ENCODE measurements at places on chromosomes 16 and 17.

GRCh38 chr17:79990051-79990592, 45.5 kb downstream of the TBC1D16 start:
- H3K4me1 ChIP-seq: peaks cover 15% of the 10 kb centered on the region
- DNase-seq: no peak

DNA sequence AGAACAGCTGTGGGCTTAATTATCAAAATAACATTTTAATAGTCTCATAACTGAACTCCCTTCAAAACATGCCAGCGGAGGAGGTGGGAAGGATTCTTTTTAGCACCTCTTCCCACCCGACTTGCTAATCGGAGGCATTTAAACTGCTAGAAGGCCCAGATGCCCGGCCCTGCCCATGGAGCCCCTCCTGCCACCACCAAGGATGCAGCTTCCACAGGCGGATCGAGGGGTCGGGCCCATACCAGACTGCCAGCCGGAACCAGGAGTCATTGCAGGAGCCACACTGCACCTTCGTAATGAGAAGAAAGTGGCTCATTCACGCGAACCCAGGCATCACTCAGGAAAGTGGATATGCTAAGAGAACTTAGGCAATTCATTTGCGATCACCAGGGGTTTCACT, 201.2 kb downstream of the C16orf78 start:
- H3K36me3 ChIP-seq: no peaks in the 10 kb centered on the region
- no peak for DNase-seq
- H3K4me1 ChIP-seq: no peaks in the 10 kb centered on the region
- no peak overlapping the region for H3K27ac ChIP-seq
- no peaks in the 10 kb centered on the region for H3K27me3 ChIP-seq

DNA sequence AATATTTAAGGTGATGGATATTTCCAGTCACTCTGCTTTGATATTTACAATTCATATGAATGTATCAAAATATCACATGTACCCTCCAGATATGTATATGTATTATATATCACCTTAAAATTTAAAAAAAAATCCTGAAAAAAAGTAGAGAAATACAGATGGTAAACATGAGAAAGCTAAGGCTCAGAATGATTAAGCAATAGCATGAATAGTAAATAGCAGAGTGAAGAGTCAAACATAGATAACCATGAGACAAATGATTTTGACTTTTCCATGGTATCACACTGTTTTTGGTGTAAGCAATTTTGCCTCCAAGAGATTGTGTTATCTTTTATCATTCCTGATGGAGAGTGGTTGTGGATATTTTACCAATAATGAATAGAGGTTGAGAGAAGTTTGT, 868.8 kb downstream of the CDH11 start:
- no peaks in the 10 kb centered on the region for H3K4me1 ChIP-seq
- H3K27ac ChIP-seq: no peak overlapping the region
- no peaks in the 10 kb centered on the region for H3K27me3 ChIP-seq
- DNase-seq: no peak

DNA sequence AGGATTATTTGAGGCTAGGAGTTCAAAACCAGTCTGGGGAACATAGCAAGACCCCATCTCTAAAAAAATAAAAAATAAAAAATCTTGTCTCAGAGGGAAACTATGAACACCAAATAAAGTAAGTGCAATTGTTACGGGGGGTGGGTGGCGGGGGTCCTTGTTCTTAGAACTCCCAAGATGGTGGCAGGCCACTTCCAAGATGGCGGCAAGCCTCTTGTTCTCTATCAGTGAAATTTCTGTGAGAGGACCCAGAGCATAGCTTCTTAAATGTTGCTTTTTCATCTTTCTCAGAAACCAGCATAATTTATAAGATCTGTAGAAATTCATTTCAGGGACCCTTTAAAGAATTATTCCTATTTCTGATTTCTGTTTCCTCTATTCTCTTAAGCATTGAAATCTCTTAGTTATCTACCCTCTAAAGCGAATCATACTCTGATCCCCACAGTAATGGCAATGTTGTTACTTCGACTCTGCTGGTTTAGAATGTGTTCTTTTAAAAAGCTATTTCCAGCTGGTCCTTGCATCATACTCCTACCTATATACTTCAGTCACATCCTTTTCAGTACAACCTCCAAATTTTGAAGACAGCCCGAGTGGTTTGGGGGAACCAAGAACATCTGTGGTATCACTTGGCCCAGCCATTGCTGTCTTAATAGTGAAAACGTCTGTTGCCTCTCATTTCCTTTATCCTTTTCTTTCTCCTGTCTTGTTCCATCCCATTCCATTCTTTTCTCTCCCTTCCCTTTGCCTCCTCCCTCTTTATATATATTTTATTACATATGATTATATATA, 16.2 kb downstream of the RSPRY1 start:
- no peak overlapping the region for H3K4me3 ChIP-seq
- DNase-seq: no peak
- H3K36me3 ChIP-seq: peaks cover 30% of the 10 kb centered on the region
- H3K4me1 ChIP-seq: no peaks in the 10 kb centered on the region

DNA sequence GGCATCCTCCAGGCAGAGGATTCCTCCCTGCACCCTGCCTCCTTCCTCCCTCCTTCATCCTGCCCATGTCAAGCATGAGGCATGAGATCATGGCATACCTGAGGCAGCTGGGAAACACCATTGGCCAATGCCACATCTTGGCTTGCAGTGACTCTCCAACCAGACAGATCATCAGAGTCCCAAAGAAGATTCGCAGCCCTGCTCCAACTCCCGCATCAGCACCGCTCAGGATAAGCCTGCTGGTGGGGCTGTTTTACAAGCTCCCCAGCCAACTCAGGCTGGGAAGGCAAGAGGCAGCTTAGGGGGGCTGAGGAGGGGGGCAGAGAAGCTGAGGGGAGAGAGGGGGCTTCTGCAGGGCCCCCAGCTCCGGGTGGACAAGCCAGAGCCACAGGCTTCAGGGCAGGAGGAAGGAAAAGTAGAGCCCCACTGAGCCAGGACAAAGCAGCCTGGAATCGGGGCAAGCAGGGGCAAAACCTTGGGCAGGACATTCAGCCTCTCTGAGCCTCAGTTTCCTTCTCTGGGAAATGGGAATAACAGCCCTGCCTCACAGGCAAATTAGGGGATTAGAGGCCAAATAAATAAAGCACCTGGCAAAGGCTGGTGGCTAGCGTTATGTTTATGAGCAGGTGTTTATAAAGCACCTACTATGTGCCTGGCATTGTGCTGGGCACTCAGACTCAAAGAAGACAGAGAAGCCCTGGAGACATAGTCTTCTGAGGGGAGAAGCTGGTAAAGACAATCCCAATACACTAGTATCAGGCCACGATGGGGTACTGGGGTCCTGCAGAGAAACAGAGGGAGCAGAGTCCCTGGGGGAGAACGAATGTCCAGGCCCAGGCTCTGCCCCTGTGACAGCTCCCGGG, 88.1 kb downstream of the GOSR1 start:
- H3K36me3 ChIP-seq: no peaks in the 10 kb centered on the region
- H3K27me3 ChIP-seq: no peaks in the 10 kb centered on the region
- no peaks in the 10 kb centered on the region for H3K4me1 ChIP-seq
- no peak overlapping the region for H3K4me3 ChIP-seq
- no peak for DNase-seq

- no peaks in the 10 kb centered on the region for H3K4me1 ChIP-seq
- no peak for DNase-seq
- no peaks in the 10 kb centered on the region for H3K36me3 ChIP-seq
- H3K27me3 ChIP-seq: no peaks in the 10 kb centered on the region
- no peak overlapping the region for H3K27ac ChIP-seq
- no peak overlapping the region for H3K4me3 ChIP-seq
Measured at GRCh38 chr17:5780476-5780875, 196.2 kb upstream of the NLRP1 start.

DNA sequence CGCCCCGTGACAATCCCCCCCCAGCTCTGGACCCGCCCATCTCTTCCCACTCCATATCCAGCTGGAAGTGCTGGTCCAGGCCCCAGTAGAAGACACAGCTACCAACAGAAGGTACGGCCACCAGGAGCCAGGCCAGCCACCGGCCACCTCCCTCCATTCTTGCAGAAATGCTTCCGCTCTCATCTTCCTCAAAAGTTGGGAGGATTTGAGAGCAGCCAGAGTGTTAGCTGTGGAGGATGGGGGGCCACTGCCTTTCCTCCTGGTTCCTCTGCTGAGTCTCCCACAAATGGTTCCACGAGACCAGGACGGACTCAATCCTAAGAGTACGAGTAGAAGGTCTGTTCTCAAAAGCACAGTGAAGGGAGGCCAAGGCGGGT, 78.3 kb downstream of the GAS7 start:
- H3K27ac ChIP-seq: no peak overlapping the region
- no peak overlapping the region for H3K4me3 ChIP-seq
- H3K36me3 ChIP-seq: no peaks in the 10 kb centered on the region
- no peak for DNase-seq
- no peaks in the 10 kb centered on the region for H3K4me1 ChIP-seq

GRCh38 chr16:91484-91883, 13.5 kb downstream of the MPG start:
- no peaks in the 10 kb centered on the region for H3K4me1 ChIP-seq
- no peak overlapping the region for H3K27ac ChIP-seq
- peaks cover 9% of the 10 kb centered on the region for H3K36me3 ChIP-seq
- no peaks in the 10 kb centered on the region for H3K27me3 ChIP-seq
- H3K4me3 ChIP-seq: no peak overlapping the region

- no peaks in the 10 kb centered on the region for H3K27me3 ChIP-seq
- DNase-seq: peak; percentile 68
- H3K4me3 ChIP-seq: peak within 1 kb of the TSS; percentile 91
- H3K27ac ChIP-seq: peak within 1 kb of the TSS; percentile 60
- H3K4me1 ChIP-seq: peaks cover 37% of the 10 kb centered on the region
Measured at GRCh38 chr16:50368410-50369132, at the start of gene BRD7. BRD7 (minus strand) TSS chr16:50368988; CDS start chr16:50368774, 214 bp downstream.

DNA sequence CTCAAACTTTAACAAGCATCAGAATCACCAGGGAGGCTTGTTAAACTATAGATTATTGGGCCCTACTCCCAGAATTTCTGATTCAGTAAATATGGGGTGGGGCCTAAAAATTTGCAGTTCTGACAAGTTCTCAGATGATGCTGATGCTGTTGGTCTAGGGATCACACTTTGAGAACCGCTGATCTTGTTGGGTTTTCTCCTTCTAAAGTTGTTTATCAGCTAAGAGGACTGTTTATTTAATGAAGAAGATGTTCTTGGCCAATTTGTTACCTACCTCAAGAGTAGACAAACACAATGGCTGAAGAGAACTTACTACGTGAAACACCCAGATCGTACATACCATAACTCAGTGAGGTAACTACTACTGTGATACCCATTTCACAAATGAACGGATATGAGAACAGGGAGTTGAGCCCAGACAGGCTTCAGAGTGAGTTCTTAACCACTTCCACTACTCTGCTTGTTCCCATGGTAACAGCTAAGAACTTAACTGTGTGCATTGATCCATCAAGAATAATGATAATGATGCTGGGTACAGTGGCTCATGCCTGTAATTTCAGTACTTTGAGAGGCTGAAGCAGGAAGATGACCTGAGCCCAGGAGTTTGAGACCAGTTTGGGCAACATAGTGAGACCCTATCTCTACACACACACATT, 85.3 kb upstream of the NSRP1 start:
- H3K27ac ChIP-seq: no peak overlapping the region
- H3K4me1 ChIP-seq: no peaks in the 10 kb centered on the region
- DNase-seq: no peak
- peaks cover 6% of the 10 kb centered on the region for H3K27me3 ChIP-seq
- no peaks in the 10 kb centered on the region for H3K36me3 ChIP-seq
- H3K4me3 ChIP-seq: no peak overlapping the region

- H3K4me1 ChIP-seq: no peaks in the 10 kb centered on the region
- no peak for DNase-seq
- H3K36me3 ChIP-seq: no peaks in the 10 kb centered on the region
- H3K27me3 ChIP-seq: no peaks in the 10 kb centered on the region
- no peak overlapping the region for H3K27ac ChIP-seq
Measured at GRCh38 chr16:49639739-49640431, 216.0 kb downstream of the ZNF423 start.

DNA sequence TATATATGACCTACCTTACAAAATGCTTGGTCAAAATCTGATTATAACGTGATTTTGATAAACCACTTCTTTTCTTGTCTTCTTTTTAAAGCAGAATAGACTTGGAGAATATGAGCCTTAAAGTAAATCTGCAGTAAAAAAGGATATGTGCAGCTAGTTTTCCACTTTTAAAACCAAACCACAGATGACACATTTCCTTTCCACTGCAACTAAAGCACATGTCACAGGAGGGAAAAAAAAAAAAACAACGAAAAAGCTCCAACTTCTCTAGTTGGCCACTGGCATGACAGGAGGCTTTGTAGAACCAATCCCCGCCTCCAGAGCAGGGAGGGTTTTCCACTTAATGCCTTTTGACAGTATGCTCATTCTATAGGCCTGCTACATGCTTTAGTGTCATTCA, at the start of gene EVI2A:
Gene EVI2A (minus strand): TSS at position 142 of the 400 bp plus-strand sequence. CDS start 2,609 bp downstream, outside the sequence.
- peak; percentile 72 for DNase-seq
- peaks cover 8% of the 10 kb centered on the region for H3K36me3 ChIP-seq
- H3K27ac ChIP-seq: peak within 1 kb of the TSS; percentile 92
- H3K4me1 ChIP-seq: peaks cover 44% of the 10 kb centered on the region
- H3K27me3 ChIP-seq: no peaks in the 10 kb centered on the region

GRCh38 chr17:74430706-74431567, 951 bp upstream of the GPRC5C start:
- H3K27ac ChIP-seq: no peak overlapping the region
- H3K36me3 ChIP-seq: no peaks in the 10 kb centered on the region
- H3K4me3 ChIP-seq: no peak overlapping the region
- DNase-seq: no peak
- H3K27me3 ChIP-seq: peaks cover 2% of the 10 kb centered on the region

- H3K27me3 ChIP-seq: peaks cover 2% of the 10 kb centered on the region
- H3K4me1 ChIP-seq: no peaks in the 10 kb centered on the region
- no peak for DNase-seq
- no peak overlapping the region for H3K4me3 ChIP-seq
- no peaks in the 10 kb centered on the region for H3K36me3 ChIP-seq
Measured at GRCh38 chr17:33262266-33263123, 30.6 kb downstream of the ASIC2 start.

Data from CD4-positive, CD25-positive, alpha-beta regulatory T cell (primary cell).